Left renal cortex interstitium (tissue), 4 donors: ENCODE measurements at places on chromosomes 16 and 17.

DNA sequence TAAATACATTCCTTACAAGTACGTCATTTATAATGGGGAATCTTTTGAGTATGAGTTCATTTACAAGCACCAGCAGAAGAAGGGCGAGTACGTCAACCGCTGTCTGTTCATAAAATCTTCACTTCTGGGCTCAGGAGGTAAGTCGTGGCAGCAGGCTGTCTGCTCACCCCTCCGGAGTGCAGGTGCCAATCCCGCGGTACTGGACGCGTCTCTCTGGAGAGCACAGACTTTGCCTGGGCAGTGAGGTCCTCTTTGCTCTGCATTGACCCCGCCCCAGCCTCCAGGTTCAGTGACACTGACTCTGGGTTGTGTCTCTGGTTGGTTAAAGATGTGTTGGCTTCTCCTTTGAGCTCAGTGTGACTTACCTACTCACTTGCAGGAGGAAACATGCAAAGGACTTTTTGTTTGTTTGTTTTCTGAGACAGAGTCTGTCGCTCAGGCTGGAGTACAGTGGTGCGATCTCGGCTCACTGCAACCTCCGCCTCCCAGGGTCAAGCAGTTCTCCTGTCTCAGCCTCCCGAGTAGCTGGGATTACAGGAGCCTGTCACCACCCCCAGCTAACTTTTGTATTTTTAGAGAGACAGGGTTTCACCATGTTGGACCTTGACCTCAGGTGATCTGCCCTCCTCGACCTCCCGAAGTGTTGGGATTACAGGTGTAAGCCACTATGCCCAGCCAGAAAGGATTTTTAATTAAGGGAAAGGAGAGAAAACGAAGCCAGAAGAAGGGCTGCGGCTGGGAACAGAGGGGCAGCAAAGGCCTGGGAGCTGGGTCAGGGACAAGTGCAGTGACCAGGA is 31.2 kb downstream of the RNF213 start:
- DNase-seq, result no peak

- no peak for DNase-seq
Observed at GRCh38 chr16:635573-636205, 416 bp downstream of the METTL26 start.

DNA sequence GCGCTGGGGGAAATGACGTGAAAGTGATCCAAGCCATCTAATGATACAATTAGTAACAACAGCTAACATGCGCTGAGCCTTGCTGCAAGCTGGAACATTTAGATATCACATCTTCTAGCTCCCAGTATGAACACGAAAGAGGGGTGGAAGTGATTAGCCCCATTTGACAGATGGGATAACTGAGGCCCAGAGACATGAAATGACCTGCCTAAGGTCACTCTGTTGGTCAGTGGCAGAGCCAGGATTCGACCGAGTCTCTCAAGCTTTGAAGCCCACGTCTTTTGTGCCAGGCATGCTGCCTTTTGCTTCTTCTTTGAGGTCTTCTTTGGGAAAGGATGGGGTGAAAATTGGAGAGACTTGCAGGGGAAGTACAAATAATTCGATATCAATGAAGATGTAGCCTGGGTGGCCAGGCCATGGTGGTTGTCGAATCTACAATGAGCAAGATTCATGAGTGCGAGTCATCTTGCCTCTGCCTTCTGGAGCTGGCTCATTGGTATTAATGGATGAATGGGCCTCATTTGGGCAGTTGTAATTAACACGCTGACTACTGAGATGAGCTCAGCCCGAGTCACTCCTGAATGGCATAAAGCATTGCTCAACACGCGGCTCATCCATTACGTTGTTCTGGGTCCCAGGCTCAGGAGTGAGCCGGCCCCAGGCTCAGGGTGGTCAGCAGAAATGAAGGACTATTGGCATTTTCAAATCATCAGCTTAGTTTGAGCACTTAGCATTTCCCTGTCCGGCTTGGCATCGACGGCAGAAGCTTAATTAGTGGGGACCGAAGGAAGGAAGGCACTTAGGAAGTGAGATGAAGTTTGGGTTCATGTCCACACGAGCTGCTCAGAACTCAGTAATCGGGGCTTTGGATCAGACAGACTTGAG is 28.0 kb upstream of the GPRC5B start:
- DNase-seq, result no peak

DNA sequence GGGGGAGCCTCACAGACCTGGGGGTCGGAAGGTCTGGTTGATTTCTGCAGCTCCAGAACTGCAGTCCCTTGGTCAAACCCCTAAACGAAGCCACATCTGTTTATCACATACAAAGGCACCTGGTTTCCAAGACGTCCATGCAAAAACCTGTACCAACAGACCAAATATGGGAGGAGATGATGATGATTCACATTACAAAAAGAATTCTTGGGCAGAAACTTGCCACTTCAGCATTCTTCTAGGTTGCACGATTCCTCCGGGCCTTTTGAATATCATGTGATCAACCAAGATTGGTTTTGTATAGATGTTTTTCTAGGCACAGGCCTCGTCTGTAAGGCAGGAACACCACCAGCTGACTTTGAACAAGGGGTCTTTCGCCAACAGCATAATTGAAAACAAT is 466.3 kb downstream of the SOX9 start:
- DNase-seq, result no peak

- DNase-seq, result no peak
Observed at GRCh38 chr16:89845417-89845816, 17.1 kb downstream of the SPIRE2 start.
